ENCODE measurements at places on chromosomes 3 and 15.

DNA sequence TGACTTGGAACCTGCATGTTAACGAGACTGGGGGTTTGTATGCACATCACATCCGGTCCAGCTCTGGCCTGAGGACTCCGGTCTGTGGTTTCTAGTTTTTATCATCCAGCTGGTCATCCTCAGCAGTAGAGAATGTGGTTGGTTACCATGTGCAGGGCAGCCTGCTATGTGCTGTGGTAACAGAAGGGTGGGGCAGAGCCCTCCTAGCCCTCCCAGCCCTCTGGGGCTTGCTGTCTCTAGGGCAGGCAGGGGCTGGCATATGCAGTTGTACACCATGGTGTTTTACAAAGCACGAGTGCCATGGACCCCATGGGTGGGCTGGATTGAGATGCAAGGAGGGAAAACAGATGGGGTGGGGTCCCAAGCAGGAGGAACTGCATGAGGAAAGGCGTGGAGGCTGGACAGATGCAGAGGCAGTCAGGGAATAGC is 70.2 kb downstream of the APBA2 start:
- DNase-seq: no peak

DNA sequence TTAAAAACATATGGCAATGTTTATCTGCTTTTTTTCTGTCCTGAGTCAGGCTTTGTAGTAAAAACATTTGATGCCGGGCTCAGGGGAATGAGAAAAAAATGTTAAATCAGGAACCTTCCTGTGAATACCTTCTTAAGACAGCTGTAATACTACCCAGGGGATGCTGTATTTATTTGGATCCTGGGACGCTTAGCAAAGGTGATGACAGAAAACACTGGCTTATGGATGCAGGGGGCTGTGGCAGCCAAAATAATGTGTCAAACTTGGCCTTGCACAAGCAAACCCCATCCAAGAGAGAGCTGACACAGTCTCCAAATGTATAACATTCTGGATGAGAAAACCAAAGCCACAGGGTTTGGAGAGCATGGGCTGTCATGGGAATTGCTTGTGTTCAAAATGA is 438.2 kb upstream of the PROK2 start:
- DNase-seq: peak; percentile 90

DNA sequence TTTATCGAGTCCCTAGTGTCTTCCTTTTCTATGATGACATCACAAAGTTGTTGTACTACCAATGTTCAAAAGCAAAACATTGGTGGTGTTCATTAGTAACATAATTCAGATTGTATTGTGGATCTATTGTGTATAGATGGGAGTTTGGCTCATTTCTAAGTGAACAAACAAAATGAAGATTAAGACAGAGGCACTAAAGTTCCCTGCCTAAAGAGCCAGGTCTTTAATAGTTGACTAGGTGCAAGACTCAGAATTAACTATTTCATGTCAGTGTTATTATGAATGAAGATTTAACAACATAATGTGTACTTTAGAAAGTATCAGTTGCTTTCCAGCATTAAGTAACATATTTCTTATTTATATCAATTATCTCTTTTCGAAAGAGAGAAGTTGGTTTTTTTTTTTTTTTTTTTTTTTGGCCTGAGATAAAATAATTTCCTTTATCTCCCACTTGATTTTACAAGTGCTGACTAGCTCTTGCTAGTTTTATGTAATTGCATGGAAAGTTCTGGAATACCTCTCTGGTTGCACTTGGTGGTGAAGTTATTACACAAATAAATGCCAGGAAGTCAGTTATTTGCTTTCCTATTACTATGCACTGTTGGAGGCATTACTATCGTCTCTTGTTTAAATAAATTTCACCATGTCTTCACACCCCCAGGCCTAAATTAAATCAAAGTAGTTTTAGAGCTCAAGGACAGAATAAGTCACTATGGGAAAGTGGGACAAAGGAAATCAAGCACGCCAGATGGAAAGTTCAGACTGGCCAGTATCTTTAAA is 48.7 kb downstream of the NAALADL2 start:
- no peak for DNase-seq

- DNase-seq: no peak
Measured at GRCh38 chr15:89093509-89093908, 5.3 kb downstream of the ABHD2 start.

- DNase-seq: no peak
Measured at GRCh38 chr3:197362081-197362480, 63.7 kb upstream of the DLG1 start.

DNA sequence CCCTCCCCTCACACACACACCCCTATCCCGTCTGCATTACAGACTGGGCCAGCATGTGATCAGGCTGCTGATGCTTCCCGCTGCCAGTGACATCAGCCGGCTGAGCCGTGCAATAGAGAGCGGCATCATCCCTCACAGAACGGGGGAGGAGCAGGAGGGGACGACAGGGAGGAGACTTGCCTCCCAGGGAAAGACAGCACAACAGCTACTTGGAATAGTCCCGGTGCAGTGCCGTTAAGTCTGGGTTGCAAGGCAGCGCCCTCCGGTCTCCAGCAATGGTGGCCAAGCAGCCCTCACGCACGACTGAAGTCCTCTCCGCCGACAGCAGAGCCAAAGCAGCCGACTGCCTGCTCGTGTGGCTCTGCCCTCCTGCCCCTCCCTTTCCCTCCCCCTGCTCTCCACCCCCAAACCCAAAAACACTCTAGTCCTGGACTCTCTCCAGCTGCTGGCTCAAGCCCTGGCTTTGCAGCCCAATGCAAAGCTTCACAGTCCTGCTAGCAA is 31.5 kb upstream of the RPS17 start:
- DNase-seq: peak; percentile 44

Data from fibroblast of skin of left quadriceps (primary cell).